Muscle of leg (tissue), 16 donors: ENCODE measurements at places on chromosomes 6 and 20. TPM values are rescaled to one million over a fixed set of nuclear protein-coding genes. Genes with fewer than 3 reads are reported as not detected.

Gene PTGIS
- total RNA-seq = 23.8 TPM

Gene FLOT1
- 84.5 TPM for total RNA-seq

Gene TAAR1
- not detected for total RNA-seq

Gene ZNF831
- 0.18 TPM for total RNA-seq

Gene ZNF343
- total RNA-seq = 11.2 TPM

Gene MUCL3
- total RNA-seq = not detected

Gene SLC22A1
- total RNA-seq = 1.2 TPM

Gene SLC2A4RG
- 58.2 TPM for total RNA-seq

Gene CEBPB
- total RNA-seq = 7.3 TPM

Gene DLL1
- 12.8 TPM for total RNA-seq

Gene GABRR1
- 0.40 TPM for total RNA-seq

Gene CAP2
- 56.3 TPM for total RNA-seq

Gene RNASET2
- 20.4 TPM for total RNA-seq

Gene TRIM31
- not detected for total RNA-seq

Gene TFEB
- total RNA-seq = 6.9 TPM

Gene NKAPL
- total RNA-seq = 0.71 TPM

Gene NRSN1
- not detected for total RNA-seq

Gene SEL1L2
- not detected for total RNA-seq

Gene FYN
- 97.1 TPM for total RNA-seq

Gene PHF1
- total RNA-seq = 26.3 TPM

Gene SS18L1
- total RNA-seq = 12.9 TPM

Gene WFDC12
- total RNA-seq = not detected

Gene POU3F2
- 0.13 TPM for total RNA-seq

Gene ZNF311
- total RNA-seq = 2.3 TPM

Gene LY6G5C
- total RNA-seq = 0.80 TPM

Gene BTN1A1
- 0.04 TPM for total RNA-seq

Gene REM1
- total RNA-seq = 9.6 TPM

Gene EYA2
- total RNA-seq = 1.5 TPM

Gene ZNF391
- total RNA-seq = 3.0 TPM

Gene ARFGEF3
- total RNA-seq = 1.1 TPM

Gene KCNB1
- total RNA-seq = 2.7 TPM

Gene FAM217A
- not detected for total RNA-seq

Gene RGL2
- total RNA-seq = 28.4 TPM

Gene SLC13A3
- 2.7 TPM for total RNA-seq

Gene TBP
- total RNA-seq = 11.2 TPM

Gene ULBP2
- 0.27 TPM for total RNA-seq

Gene APMAP
- total RNA-seq = 43.4 TPM

Gene ZNF512B
- 15.5 TPM for total RNA-seq

Gene PI3
- total RNA-seq = not detected

Gene FKBP5
- total RNA-seq = 6.0 TPM

Gene SLC32A1
- total RNA-seq = not detected

Gene EDN3
- 17.9 TPM for total RNA-seq

Gene MICA
- 13.0 TPM for total RNA-seq
